ENCODE measurements at places on chromosomes 1 and 21.

GRCh38 chr1:229629261-229629660 lies 3.2 kb downstream of the URB2 start:
- DNase-seq: no peak

DNA sequence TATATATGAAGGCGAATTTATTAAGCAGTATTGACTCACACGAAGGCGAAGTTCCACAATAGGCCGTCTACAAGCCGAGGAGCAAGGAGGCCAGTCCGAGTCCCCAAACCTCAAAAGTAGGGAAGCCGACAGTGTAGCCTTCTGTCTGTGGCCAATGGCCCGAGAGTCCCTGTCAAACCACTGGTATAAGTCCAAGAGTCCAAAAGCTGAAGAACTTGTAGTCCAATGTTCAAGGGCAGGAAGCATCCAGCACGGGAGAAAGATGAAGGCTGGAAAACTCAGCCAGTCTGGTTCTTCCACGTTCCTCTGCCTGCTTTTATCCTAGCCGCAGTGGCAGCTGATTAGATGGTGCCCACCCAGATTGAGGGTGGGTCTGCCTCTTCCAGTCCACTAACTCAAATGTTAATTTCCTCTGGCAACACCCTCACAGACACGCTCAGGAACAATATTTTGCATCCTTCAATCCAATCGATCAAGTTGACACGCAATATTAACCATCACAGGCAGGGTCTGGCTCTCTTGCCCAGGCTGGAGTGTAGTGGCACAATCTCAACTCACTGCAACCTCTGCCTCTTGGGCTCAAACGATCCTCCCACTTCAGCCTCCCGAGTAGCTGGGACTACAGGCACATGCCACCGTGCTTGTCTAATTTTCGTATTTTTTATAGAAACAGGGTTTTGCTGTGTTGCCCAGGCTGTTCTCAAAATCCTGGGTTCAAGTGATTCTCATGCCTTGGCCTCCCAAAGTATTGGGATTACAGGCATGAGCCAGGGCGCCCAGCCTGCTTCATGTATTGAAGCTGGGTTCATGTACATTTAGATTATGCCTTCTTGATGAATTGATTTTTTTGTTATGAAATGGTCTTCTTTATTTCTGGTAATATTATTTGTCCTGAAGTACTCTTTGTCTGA lies 85.3 kb downstream of the DHRS3 start:
- DNase-seq: no peak

GRCh38 chr1:109821831-109822745 lies 58.4 kb upstream of the EPS8L3 start:
- DNase-seq: no peak

DNA sequence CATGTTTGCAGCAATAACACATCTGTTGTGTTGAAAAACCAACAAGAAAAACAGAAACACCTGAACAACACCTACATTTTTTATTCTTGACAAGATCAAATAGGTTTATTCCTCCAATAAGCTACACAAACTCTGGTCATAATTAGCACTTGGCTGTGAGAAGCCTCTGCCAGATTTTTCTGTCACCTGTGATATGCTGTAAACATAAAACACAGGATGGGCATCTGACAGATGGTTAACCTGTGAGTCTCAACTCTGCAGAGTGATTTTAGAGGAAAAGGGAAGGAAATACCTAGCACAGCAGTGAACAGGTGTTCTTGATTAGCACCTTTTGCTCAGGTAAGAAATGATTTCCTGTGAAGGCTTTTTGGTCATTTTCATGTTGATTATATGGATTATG lies 175.4 kb upstream of the COA6 start:
- no peak for DNase-seq

- DNase-seq: no peak
Measured at GRCh38 chr1:21651214-21652042, 17.7 kb downstream of the RAP1GAP start.

GRCh38 chr1:36458910-36459309 lies 5.3 kb downstream of the MRPS15 start:
- DNase-seq: no peak

DNA sequence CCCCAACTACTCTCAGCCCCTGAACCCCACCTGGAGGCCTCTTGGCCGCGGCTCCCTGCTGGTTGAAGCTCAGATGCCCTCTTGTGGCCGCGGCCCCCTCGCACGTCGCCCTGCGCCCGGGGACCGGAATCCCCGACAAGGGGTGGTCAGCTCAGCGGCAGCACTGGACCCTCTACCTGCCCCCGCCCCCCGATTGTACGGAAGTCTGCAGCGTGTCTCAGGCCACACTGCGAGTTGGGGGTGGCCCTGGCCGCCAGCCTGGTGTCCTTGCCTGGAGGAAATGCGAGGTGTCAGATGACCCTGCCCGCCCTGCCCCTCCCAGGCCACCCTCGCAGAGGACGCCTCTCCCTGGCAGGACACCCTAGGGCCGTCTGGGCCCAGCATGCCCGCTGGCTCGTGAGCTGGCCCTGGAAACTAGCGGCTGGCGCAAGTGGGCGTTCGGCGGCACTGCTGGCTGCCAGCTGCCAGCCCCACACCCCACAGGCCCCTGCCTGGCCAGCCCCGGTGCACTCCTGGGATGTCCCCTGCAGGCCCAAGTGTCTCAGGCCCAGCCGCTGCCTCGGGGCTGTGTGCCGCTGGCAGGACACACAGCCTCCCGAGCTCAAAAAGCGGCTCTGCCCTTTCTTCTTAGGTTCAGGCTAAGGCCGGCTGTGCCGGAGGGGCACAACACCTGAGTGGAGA lies 60.8 kb downstream of the EDN2 start:
- DNase-seq: no peak

GRCh38 chr1:4853904-4854303 lies 199.5 kb downstream of the AJAP1 start:
- DNase-seq: no peak
